Cortex of kidney (tissue), 1 donor: ENCODE measurements at places on chromosomes 4 and X.

DNA sequence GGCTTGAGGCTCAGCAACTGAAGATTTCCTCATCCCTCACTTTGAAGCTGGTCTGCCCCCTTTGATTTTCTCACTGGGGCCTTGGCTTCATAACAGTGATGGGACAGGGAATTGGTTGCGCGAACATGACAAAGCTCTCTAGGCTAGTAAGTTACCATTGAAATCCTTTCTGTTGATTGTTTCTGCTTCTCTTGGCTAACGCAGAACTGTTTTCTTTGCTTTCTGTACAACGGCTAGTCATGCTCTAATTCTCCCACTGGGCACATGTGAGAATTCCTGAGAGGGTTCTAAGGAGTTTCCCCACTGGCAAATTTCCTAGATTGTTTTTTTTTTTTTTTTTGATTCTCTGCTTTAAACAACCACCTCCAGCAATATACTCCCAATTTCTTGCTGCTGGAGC is 738.6 kb downstream of the PCDH7 start:
- DNase-seq: no peak

DNA sequence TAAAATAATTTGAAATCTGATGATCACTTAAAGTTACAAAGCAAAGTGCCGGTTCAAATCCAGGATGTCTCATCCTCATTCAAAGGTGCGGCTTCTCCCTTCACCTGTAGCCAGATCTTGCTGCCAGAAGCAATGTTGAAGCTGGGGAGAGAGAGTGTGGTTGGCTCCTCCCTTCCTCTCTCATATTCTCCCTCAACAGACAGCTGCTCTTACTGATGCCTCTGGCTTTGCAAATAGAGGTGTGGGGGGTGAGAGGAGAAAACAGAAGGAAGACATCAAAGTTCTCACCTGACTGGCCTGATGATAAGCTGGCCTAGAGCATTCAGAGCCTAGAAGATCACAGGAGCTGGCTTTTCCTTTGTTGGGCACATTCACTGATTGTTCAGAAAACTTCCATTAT is 28.3 kb upstream of the BTC start:
- no peak for DNase-seq

GRCh38 chr4:165006456-165006855 is 25.3 kb upstream of the TRIM60 start:
- no peak for DNase-seq

DNA sequence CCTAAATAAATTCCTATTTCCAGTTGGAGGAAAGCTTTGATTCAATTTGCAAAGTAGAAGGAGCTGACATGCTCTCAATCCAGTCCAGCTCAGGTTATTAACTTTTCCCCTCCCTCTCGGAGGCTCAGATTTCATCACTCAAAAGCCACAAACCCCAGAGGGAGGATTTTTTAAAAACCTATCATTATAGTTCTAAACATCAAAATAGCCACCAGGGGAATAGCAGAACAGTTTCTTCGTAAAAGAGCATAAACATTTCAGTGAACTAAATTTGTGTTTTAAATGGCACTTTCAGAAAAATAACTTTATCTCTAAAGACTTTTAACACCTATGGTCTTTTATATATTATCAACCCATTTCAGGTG is 8.8 kb downstream of the GPRIN3 start:
- no peak for DNase-seq

DNA sequence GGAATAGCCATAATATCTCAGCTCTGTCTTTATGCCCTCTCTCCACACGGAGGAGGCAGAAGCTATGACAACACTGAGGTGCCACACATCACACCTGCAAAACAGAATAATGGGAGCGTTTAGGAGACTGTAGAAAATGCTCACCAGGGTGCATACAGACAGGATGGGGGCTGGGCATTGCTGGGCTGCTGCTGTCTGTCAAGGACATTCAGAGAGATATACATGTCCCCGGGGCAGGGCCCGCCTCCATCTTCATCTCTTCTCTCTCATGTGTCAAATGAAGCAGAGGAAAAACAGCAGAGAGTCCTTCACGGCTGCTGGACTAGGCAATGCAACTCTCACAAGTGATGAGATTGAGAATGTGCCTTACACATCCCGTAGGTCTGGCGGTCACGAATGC is 65.3 kb upstream of the DHRSX start:
- DNase-seq: no peak

DNA sequence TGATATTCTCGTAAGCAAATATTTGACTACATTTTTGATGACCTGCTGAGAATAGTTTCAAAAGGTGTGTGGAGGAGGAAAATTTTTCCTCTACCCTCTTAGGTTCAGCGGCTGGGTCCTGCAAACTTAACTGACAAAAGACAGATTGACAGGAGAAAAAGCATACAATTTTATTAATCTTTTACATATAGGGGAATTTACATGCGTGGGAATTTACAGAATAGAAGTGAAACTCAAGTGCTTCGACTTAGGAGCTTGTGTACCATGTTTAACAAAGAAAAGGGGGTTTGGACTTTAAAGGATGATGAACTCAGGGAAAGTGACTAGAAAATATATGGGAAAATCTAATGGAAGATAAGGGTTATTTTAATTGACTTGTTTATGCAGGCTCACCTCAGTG is 2.5 kb downstream of the HERC6 start:
- no peak for DNase-seq

DNA sequence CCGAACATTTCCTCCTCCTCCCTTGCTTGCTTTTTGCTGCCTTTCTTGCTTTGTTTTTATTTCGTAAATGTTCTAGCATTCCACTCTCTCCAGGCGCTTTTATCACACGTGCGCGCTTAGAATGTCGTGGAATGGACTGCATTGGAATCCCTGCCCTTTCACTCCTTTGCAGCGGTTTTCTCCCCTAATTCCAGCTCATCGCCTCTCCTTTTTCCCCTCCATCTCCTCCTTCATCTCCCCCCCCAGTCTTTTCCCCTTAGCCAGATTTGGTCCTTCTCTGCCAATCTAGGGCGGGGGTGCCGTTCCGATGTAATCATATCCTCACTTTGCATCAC is 579 bp downstream of the OGT start:
- DNase-seq: no peak

- no peak for DNase-seq
Measured at GRCh38 chr4:54006755-54007154, 57.6 kb downstream of the CHIC2 start.

DNA sequence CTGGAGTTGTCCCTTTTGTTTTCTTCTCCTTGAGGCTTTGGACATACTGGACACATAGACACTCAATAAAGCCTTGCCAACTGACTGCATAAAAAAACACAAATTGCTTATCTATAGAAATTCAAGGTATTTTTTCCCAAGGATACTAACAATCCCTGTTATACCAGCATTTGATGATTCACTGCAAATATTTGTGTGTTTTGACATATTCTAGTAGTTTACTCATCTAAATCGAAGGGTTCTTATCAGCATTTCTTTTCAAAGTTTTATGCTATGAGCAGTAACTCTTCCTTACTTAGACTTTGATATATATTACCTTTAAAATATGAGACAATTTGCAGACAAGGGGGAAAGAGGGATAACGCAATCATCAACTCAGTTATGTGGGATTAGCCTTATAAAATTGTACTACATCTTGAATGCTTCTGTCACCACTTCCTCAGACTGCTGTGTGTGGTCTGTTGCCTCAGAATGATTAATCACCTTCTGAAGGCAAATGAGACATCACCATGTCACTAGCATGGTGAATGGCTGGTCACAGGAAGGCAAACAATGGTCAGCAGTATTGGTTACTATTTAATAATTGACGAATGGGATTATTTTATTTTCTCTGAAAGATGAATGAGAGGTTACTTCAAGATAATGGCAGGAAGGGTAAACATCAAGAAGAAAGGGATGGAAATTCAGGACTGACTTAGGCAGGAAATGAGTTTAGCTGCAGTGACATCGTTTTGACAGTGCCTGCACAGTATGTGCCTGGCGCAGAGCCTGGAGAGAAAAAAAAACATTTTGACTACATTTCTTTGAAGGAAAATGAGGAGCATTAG is 544.3 kb upstream of the CNKSR2 start:
- no peak for DNase-seq

DNA sequence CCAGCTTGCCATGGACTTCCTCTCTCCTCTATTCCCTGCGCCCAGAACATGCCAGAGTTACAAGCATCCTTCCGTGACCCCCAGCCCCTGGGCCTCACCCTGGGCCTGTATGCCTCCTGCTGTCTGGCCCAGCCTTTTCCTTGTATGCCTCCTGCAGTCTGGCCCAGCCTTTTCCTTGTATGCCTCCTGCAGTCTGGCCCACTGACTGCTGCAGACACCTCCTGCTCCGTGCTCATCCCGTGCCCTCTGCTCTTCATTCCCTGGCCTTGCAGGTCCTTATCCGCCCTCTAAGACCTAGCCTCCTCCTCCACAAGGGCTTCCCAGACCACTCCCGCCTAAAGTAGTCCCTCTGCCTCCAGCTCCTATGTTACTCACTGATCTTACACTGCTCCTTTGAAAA is 44.2 kb downstream of the IRF2 start:
- DNase-seq: no peak

DNA sequence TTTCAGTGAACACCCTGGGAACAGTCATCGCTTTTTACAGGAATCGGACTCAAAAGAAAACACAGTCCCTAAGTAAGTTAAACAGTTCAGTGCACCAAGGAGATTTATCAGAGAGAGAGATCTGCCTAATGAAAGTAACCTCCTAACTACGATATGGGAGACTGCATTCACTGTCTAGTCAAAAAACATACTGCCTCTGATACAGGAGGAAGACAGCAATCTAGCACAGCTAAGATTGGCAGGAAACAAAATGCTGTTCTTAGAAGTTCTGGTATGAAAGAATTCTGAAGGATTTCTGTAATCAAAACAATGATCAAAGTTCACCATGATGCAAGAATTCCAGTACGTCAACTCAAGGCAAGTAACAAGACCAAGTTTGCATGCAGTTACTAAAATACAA is 92.8 kb downstream of the MAML3 start:
- no peak for DNase-seq

GRCh38 chr4:8185930-8186329 is 13.2 kb upstream of the SH3TC1 start:
- no peak for DNase-seq

- no peak for DNase-seq
Measured at GRCh38 chr4:66568431-66568830, 898.1 kb upstream of the EPHA5 start.

DNA sequence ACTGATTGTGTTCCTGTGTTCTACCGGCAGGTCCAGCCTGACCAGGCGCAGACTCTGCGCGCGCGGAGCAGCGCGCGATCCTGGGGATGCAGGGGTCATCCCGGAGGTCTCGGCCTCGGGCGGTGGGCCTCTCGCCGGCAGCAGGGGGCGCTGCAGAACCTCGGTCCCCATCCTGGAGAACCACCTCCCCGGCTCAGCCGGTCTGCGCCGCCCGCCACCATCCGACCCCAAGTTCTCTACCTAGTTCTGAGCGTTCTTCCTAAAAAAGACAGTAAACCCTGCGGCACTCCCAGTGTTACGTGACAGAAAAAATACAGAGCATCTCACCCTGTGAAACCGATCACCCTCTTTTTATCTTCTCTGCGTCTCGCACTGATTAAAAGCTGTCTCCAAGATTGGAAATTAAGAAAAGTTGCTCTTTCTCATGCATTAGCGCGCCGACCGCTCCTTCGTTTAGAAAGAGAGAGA is 1.6 kb downstream of the TRPC3 start:
- no peak for DNase-seq

GRCh38 chr4:24605216-24605615 is 20.9 kb upstream of the DHX15 start:
- DNase-seq: no peak

- DNase-seq: no peak
Measured at GRCh38 chr4:156788782-156789181, 182.8 kb downstream of the PDGFC start.

GRCh38 chr4:184324939-184325477 is 107.3 kb upstream of the ENPP6 start:
- no peak for DNase-seq

DNA sequence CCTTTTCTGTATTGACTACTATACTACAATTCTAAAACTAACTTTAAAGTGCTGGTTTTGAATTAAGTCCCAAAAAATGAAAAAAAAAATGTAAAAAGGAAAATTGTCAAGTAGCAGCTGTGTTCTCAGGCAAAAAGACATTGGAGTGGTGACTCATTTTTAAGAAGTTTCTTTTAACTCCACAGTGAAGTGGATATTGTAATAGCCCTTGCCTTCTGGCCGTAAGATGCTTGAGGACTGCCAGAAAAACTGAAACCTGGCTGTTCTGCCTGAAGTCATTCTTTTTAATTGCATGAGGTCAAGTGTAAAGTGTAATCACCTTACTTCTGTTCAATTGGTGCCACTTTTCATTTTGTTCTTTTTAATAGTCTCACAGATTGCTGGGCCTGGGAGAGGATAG is 28.9 kb downstream of the SPANXD start:
- no peak for DNase-seq

- no peak for DNase-seq
Measured at GRCh38 chr4:94403751-94404150, 48.0 kb upstream of the PDLIM5 start.
